ENCODE measurements at places on chromosomes 4 and X.

DNA sequence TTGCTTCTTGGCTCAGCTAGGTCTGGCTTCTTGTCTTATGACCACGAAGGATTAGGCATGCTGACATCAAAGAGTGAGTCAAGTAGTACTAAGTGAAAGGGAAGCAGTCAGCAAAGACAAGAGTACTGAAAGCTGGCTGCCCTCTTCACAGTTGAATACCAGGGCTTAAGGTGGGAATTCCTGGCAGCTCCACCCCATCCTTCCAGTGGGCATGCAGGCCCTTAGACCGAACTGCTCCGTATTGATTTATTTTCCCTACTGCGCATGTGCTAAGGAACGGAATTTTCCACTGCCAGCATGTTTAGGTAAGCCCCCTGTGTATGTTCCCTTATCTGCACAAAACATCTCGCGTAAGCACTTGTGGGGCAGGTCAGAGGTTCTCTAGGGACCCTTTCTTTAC lies 2320.1 kb downstream of the ARAP2 start:
- no peak for DNase-seq

DNA sequence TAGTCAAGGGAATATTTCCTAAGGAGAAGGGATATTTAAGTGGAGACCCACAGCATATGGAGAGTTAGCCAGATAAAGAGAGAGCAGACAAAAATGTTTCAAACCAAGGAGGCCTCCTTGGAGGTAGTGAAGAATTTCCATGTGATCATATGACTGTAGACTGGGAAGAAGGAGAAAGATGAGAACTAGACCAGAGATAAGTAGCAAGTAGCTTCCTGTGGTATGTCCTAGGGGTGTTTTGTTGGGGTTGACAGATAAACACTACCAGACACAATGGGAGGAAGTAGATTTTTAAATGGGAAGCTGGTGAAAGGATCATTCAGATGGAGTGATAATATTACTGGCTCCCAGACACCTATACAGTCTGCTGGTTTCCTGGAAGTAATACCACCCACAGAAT lies 13.6 kb downstream of the SYAP1 start:
- DNase-seq = no peak

DNA sequence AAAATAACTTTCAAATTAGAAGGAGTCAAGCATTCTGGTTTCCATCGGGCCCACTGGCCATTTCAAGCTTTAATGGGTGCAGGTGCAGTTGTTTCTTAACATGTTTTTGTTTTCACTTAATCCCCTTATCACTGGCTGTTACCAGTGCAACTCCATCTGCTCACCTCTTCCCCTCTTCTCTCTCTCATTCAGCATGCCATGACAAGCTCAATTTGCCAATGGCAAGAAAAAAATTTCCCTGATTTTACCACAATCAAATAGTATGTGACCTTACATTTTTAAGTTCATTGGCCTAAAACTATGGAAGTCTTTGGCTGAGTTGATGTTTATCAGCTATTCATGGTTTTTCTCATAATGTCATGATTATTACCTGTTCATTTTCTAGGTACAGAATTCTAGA lies 299.1 kb upstream of the BMP3 start:
- DNase-seq = no peak

GRCh38 chr4:83387012-83387411 lies 52.4 kb upstream of the HPSE start:
- DNase-seq = no peak

- no peak for DNase-seq
Observed at GRCh38 chr4:4267981-4268380, 20.0 kb upstream of the TMEM128 start.

- DNase-seq = no peak
Observed at GRCh38 chrX:119729408-119730201, 28.8 kb upstream of the SOWAHD start.

GRCh38 chr4:133188433-133189146 lies 39.5 kb downstream of the PCDH10 start:
- no peak for DNase-seq

DNA sequence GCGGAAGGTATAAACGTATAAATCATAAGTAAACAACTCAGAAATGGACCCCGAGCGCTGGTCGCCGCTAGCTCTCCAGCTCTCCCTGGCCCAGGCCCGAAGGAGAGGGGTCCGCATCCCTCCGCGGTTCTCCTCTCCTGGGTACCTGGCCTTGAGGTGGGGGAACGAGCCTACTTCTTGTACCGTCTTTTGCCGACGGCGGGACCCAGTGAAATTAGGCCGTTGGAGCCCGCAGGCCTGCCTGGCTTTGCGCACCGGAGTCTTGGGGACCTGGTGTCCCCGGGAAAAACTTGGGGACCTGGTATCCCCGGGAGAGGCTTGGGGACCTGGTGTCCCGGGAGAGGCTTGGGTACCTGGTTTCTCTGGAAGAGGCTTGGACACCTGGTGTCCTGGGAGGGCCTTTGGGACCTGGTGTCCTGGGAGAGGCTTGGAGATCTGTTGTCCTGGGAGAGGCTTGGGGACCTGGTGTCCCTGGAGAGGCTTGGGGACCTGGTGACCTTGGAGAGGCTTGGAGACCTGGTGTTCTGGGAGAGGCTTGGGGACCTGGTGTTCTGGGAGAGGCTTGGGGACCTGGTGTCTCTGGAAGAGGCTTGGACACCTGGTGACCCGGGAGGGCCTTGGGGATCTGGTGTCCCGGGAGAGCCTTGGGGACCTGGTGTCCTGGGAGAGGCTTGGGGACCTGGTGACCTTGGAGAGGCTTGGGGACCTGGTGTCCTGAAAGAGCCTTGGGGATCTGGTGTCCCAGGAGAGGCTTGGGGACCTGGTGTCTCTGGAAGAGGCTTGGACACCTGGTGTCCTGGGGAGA lies 12.0 kb downstream of the SHOX start:
- no peak for DNase-seq

GRCh38 chr4:141027421-141027820 lies 105.8 kb downstream of the RNF150 start:
- DNase-seq = no peak

- no peak for DNase-seq
Observed at GRCh38 chr4:106287353-106287969, 28.5 kb downstream of the TBCK start.

- DNase-seq = no peak
Observed at GRCh38 chr4:100948911-100949310, 398.4 kb downstream of the PPP3CA start.

GRCh38 chr4:48254381-48255071 lies 15.1 kb downstream of the TEC start:
- DNase-seq = no peak

- peak; percentile 45 for DNase-seq
Observed at GRCh38 chr4:57190601-57191481, 80.7 kb upstream of the IGFBP7 start.

DNA sequence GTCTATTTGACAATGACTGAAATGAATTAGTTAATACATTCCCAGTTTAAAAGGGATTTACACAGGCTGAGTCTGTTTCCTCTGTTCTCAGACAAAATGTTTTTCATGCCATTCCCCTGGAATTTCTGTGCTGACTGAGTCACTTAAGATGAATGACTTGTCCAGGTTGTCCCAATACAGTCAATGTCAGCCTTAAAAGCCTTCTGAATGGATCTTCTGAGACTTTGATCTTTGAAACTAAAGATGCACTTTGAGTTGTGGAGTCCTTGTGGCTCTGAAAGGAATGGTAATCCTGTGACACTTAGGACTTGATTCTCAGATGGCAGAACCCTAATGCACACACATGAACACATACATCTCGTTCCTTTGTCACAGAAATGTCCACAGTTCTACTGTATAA lies 622.2 kb upstream of the GRID2 start:
- no peak for DNase-seq

DNA sequence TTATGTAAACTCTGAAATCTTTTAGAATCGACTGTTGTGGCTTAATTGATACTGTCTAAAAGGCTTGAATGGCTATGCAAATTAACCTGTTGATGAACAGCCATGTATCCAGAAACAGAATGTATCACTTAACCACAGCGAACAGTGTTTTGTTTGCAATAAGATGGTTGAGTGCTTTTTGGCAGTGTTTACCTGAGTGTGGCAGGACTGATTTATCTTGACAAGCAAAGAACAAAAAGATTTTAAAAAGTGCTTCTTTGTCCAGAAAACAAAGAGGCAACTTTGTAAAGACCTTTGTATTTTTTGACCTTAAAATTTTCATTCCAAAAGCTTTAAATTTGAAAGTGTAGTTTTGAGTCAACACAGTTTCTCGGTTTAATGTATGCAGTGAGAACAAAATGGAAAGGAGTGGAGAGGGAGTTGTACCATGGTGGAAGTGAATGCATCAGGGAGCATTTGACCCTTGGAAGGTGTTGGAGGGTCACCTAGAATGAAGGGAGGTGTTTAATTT lies 18.0 kb downstream of the ARHGAP10 start:
- DNase-seq = no peak

GRCh38 chr4:34158878-34159277 lies 2085.4 kb downstream of the ARAP2 start:
- DNase-seq = no peak

DNA sequence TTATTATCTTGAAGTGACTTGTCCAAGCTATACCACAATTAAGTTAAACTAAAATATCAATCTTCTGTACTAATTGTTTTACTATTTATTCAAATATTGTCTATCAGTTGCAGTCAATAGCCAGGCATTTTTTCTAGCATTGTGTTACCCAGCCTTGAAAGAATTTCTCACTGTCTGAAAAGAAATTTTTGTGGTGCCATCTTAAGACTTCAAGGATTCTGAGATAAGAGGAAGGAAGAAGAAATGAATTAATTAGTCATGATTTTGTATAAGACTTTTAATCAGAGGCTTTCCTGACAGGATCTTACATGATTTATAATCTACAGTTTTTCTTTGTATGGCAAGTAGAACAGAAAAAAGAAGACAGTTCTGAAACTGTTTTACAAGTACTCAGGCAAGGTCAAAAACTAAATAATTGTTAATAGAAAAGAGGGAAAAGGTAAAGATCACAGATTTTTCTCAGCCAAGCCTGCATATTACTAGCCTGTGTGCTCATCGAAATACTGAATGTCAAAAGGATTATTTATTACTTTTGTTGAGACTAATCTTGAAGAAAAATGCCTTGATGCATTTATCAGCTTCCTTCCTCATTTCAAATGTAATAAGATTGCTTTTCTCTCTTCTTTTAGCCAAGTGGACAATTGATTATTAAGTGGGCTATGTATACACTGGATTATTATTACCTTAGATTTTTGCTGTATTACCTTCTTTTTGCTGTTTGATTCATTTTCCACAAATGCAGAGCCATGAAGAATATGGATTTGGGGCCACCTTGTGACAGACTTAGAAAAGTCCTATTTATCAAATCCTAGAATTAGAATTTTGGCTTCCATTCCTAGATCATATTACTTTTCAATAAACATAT lies 53.8 kb downstream of the CXCL1 start:
- DNase-seq = no peak

GRCh38 chr4:65498606-65499005 lies 171.7 kb downstream of the EPHA5 start:
- no peak for DNase-seq

- DNase-seq = no peak
Observed at GRCh38 chrX:10983526-10983925, 127.6 kb upstream of the HCCS start.

DNA sequence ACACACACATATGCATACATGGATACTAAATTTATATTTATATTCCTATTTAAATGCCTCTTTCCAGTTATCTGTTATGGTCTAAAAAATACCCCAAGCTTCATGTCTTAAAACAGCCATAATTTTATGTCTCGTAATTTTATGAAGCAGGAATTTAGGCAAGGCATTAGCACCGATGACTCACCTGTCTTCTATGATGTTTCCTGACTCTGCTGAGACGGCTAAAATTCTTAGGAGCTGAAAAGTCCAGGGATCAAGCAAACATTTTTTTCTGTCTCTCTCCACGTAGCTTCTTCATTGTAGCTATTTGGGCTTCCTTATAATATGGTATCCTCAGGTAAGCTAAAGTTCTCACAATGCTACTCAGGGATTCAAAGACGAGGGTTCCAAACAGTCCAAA lies 930.3 kb downstream of the STIM2 start:
- DNase-seq = no peak

- no peak for DNase-seq
Observed at GRCh38 chrX:154452823-154453222, 5.3 kb upstream of the PLXNA3 start.

DNA sequence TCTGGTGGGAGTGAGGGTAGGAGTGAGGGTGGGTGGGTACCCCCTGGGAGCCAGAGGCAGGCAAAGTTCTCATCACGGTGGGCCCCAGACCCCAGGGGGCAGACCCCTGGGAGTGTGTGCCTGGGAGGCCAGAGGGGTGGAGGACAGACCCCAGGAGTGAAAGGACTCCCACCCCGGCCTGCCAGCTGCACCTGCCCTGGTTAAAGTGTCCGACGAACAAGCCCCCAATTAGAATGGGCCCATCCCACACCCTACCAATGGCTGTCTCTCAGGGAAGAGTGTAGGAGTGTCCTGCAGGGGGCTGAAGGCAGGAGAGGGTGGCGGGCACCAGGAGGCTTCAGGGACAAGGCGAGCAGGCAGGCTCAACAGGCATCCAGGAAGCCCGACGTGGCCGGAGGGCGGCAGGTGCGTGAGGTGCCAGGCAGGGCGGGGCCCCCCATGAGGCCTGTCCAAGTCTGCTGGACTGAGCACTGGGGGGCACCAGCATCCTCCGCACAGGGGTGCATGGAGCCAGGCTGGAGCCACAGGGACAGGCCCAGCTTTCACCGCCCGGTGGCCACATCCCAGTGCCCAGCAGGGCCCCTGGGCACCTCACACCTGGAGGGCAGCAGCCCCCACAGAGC lies 8.7 kb downstream of the PDE6B start:
- no peak for DNase-seq

- no peak for DNase-seq
Observed at GRCh38 chr4:3811621-3812020, 45.4 kb downstream of the ADRA2C start.

- DNase-seq = no peak
Observed at GRCh38 chr4:179313823-179314222, 1871.6 kb upstream of the AGA start.

DNA sequence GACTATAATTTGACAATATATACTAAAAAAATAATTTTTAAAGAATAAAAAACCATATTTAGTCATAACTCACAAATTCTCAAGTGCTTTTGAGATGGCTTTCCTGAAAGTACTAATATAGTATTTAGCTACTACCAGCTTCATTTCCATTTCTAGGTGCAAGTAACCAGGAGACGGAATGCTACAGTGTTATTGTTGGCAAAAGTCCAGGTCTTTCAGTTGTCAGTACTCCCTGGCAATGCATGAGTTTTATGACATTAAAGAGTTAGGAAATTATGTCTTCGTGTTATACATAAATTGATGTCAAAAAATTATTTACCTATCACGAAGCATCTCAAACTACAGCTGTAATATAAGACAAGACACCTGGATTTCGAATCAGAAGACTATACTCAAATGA lies 45.0 kb downstream of the TMEM47 start:
- no peak for DNase-seq

GRCh38 chrX:24574743-24575142 lies 72.4 kb downstream of the PCYT1B start:
- DNase-seq = no peak

DNA sequence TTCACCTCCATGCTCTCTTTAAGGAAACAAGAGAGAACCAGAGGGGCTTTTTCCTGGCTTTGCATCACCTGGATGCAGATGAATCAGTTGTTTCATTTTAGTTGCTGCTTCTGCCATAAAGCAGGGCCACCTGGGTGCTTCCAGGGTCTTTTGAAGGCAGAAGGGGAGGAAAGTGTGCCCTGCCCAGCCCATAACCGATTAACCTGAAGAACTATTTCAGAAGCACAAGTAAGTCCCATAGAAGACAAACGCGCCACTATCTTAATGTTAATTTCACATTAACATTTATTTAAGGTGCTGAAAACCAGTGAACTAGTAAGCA lies 32.1 kb downstream of the IRF2 start:
- DNase-seq = no peak

- no peak for DNase-seq
Observed at GRCh38 chrX:150567645-150568319, 639 bp upstream of the MTM1 start.

GRCh38 chrX:131565909-131566308 lies 22.0 kb downstream of the OR13H1 start:
- DNase-seq = no peak
